ENCODE measurements at places on chromosomes 1 and 21.

DNA sequence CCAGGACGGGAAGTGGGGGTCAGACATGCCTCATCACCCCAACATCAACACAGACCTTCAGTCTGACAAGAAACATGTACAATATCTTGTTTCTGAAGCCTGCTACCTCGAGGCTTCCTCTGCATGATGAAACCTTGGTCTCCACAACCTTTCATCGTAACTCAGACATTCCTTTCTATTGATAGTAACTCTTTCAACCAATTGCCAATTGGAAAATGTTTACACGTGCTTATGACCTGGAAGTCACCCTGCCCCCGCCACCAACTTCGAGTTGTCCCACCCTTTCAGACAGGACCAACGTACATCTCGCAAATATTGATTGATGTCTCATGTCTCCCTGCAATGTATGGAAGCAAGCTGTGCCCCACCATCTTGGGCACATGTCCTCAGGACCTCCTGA, 159.5 kb downstream of the ETS2 start:
- no peak for DNase-seq

GRCh38 chr1:39675220-39675619, 3.3 kb upstream of the NT5C1A start:
- no peak for DNase-seq

GRCh38 chr1:6597777-6598131, 4.9 kb downstream of the KLHL21 start:
- DNase-seq: no peak

GRCh38 chr1:161834967-161835550, 68.9 kb downstream of the ATF6 start:
- DNase-seq: no peak

- no peak for DNase-seq
Measured at GRCh38 chr1:30682396-30683275, 40.7 kb downstream of the MATN1 start.

GRCh38 chr1:243525085-243525487, 269.2 kb downstream of the SDCCAG8 start:
- DNase-seq: no peak

DNA sequence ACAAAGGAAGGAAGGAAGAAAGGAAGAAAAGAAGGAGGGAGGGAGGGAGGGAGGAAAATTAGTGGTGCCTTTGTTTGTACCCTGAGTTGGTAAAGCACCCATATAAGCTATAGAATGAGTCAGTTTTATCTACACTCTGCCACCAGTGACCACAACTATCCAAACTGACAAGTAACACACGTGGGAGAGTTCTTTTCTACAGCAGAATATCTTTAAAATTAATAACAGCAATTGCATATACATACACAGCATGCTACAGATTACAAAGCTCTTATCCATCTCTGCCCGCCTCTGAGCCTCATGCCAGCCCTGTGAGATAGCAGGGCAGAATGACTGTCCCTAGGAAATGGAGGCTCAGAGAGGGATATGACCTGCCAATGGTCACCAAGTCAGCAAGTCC, 20.3 kb downstream of the CDCP2 start:
- no peak for DNase-seq

DNA sequence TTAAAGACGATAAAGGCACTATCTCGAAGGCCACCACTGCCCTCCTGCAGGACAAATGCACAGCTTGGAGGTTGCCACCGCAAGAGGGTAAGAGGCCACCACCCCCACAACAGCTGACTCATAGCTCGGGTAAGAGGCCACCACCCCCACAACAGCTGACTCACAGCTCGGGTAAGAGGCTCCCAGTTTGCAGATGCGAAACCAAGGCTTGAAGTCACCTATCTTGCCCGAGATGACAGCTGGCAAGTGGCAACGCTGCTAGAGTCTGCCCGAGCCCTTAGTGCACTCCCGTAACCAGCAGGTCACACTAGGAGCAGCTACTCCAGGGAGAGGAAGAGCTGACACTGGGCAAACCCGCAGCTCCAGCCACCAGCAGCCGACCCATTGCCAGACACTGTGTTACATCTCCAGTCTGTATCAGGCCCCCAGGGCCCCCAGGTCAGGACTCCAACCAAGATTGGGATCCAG, 17.1 kb upstream of the SPSB1 start:
- peak; percentile 16 for DNase-seq

DNA sequence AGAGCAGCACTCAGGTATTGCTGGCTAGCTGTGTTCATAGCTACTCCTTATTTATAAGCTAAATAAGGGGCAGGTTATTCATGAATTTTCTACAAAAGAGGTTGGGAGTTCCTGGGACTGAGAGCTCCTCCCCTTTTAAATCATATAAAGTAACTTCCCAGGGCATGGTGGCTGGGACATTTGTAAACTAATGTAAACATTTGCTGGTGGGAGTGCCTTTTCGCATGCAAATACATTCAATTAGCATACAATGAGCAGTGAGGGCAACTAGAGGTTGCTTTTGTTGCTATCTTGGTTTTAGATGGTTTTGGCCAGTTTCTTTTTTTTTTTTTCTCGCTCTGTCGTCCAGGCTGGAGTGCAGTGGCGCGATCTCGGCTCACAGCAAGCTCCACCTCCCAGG, 43.4 kb downstream of the GNPAT start:
- DNase-seq: no peak

DNA sequence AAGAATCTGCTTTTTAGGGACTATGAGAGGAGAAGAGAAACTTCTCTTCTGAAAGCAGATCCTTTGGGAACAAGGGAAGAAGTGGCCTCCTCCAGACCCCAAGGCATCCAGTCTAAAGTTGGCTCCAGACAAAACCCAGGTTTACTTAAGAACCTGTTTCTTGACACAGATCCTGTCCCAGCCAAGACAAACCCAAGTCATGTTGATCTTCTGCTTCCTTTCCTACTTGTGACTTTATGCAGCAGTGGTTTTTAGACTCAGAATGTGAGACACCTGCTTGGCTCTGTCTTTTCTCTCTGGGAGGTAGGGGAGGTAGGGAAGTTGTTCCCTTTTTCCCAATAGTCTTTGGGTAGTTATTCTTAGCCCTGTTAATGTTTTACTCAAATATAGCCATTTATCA, 38.3 kb downstream of the ELAPOR1 start:
- DNase-seq: no peak

- DNase-seq: no peak
Measured at GRCh38 chr1:245990315-245991022, 516.6 kb downstream of the SMYD3 start.

GRCh38 chr21:37827913-37828312, 88.3 kb downstream of the KCNJ6 start:
- no peak for DNase-seq

- DNase-seq: no peak
Measured at GRCh38 chr1:6093071-6093470, 47.4 kb downstream of the KCNAB2 start.

- no peak for DNase-seq
Measured at GRCh38 chr1:8663915-8664329, 153.5 kb downstream of the RERE start.

- no peak for DNase-seq
Measured at GRCh38 chr1:231423648-231424047, 1.6 kb upstream of the EGLN1 start.

DNA sequence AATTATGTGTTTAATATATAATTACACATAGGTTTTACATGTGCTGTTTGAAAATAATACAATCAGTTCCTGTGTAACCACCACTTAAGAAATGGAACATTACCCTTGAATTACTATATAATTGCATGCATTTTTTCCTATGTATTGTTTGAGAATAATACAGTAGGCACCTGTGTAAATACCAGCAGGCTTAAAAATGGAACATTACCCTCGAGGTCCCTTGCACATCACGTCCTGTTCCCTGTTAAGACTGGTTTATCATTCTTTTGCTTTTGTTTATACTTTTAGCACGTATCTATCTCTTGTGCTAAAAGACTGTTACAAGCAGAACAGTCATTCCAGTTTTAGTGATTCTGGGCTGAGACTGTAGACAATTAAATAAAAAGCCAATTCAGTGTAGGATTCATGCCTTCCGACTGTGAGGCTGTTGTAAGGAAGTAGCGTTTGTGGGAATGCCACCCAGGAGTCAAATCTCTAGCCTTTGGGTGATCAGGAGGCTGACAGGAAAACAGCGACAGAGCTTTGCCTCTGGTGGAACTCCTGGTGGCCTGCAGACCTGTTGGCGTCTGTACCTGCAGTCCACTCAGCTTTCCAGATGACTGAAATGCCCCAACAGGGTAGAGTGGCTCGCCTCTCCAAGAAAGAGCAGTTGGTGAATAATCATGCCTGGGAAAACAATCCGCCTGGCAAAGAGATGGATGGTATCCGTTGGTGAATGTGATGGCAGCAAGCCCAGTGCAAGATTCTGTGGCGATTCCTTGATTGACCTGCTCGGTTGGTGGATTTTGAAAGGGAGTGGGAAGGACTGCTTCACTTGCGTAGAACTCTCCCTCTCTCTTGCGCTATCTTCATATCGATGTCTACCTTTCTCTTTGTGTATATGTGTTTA, 58.0 kb downstream of the DISC1 start:
- no peak for DNase-seq

GRCh38 chr1:224058303-224058702, 55.6 kb upstream of the FBXO28 start:
- DNase-seq: no peak

DNA sequence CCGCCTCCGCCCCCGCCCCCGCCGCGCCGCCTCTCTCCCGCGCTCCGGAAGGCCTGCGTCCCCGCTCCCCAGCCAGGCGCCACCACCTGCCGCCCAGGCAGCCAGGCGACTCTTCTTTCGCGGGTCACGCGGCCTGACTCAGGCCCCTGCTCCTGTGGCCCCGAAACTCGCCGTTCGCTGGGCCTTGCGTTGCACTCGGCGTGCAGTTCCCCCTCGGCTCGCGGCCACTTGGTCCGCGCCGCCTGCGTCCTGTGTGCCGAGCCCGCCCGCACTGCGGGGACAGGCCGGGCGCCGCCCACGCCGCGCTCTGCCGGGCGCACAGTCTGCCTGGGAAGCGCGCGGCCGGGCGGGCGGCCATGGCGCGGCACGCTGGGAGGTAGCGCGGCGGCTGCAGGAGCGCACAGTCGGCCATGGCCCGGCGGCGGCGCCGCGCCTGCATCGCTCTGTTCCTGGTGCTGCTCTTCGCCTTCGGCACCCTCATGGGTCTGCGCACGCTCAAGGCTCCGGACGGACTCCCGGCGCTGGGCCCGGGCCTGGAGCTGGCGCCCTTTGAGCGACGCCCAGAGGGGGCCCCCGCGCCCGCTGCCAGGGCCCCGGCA, at the start of gene MANEAL:
Gene MANEAL (plus strand): TSS at position 75 of the 599 bp plus-strand sequence. CDS start 336 bp downstream, at position 411.
- no peak for DNase-seq

GRCh38 chr1:227459326-227459841, 104.0 kb upstream of the ZNF678 start:
- DNase-seq: no peak

DNA sequence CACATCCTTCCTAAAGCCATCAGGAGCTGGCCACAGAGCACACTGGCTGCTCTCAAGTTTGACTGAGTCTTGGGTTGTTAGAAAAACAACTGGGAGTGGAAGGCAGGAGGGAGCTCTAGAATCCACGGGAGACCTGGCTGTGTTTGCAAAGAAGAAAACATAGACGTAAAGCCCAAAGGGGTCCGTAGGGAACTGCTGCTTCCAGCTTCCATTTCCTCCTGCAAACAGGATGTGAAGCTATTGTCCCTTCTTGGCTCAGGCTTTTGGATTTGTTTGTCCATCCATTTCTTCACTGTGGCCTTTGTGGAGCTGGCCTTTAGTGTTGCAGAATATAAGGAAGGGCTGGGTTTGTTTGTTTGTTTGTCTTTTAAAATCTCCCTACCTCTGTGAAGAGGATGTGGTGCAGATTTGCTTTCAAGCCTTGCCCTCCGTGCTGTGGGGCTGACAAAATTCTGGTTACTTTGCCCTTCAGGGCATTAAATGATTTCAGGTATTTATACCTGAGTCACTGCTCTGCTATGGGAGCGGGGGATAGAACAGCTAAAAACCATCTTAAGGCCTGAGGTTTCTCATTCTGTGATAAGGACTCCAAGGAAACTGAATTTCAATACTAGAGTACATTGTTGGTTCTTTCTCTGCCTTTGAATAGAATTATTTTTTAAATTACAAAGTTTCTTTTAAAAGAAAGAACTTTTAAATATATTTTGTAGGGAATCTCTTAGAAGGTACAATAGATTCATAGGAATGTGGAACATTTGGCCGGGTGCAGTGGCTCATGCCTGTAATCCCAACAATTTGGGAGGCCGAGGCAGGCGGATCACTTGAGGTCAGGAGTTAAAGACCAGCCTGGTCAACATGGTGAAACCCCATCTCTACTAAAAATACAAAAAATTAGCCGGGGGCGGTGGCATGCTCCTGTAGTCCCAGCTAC, 74.3 kb downstream of the MPZL1 start:
- DNase-seq: no peak

GRCh38 chr1:39043513-39043912, 17.4 kb downstream of the NDUFS5 start:
- DNase-seq: no peak

- peak; percentile 35 for DNase-seq
Measured at GRCh38 chr21:29376556-29376955, 77.8 kb downstream of the BACH1 start.

DNA sequence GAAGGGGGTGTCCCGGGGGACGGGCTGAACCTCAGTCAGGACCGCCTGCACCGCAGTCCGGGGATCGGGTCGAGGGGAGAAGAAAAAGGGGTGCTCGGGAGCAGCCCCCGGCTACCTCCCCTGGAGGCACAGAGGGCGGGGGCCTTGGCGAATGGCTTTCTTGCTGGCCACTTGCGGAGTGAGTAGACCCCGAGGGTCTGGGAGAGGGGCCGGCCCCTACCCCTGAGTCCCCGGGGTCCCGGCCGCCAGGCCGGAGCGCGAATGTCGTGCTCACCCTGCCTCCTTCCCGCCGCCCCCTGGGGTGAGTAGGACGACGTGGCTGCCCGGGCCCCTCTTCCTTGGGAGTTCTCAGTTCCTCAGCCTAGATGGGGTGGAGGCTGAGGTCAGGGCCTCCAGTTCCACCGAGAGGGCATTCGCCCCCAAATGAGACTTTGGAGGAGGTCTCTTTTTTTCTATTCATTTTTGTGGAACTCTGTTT, 113.0 kb downstream of the OSBPL9 start:
- DNase-seq: no peak

DNA sequence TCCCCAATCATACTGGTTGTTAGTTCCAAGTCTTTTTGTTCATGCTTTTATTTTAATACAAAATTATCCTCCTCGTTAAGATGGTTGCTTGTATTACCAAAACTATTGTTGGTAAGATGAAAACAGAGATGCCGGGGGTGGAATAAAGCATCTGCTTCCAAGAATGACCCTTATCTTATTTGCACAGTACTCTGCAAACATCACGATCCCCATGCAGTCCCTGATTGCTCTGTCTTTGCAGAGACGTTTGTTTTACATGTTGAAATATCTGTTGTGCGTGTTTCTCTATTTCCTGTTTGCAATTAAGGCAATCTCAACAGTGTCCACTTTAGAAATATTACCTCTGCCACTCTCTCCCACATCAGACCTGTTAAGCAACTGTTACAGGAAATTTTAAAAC, 141.3 kb upstream of the NCAM2 start:
- DNase-seq: no peak

GRCh38 chr1:204321665-204322064, 38.1 kb downstream of the PLEKHA6 start:
- no peak for DNase-seq

- no peak for DNase-seq
Measured at GRCh38 chr1:62688687-62689085, 500 bp upstream of the DOCK7 start.

All from effector CD4-positive, alpha-beta T cell (primary cell).